GM20000 (cell line): ENCODE measurements at places on chromosomes 1 and 21.
A peak's percentile ranks its signal among the peaks of the same experiment; 100 is the strongest.

GRCh38 chr1:181396171-181396670 lies 87.1 kb upstream of the CACNA1E start:
- no peak for DNase-seq

GRCh38 chr1:28508435-28508754 lies 2.6 kb downstream of the RCC1 start:
- DNase-seq, result no peak

- no peak for DNase-seq
These were observed 80.1 kb upstream of the KCNK2 start for GRCh38 chr1:215002471-215002870.

DNA sequence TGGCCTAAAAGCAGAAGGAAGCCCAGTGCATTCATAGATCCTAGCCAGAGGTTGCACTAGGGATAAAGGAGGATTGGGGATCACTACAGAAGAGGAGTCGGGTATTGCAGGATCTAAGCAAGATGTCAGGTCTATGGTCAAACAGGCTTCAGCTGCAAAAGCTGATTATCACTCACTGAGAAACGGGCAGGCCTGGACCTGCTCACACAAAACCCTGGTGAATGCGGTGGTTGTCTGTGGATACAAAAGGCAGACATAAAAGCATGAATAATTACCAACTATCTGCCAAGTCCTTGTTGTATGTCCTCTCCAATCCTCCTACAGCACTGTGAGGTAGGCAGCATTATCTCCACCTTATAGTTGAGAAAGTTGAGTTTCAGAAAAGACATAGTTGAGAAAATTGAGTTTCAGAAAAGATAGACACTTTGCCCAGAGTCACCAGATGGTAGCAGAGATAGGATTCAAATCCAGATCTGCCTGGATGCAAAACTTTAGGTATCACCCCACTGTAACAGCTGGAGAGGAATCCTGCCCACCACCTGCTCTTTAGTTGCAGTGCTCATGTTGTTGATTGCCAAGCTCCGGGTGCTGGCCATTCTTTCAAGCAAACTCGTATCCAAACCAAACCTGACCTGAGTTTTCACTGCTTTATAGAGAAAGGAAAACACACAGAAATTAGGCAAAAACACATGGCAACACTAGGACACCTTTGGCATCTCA lies 49.6 kb upstream of the HOOK1 start:
- no peak for DNase-seq

DNA sequence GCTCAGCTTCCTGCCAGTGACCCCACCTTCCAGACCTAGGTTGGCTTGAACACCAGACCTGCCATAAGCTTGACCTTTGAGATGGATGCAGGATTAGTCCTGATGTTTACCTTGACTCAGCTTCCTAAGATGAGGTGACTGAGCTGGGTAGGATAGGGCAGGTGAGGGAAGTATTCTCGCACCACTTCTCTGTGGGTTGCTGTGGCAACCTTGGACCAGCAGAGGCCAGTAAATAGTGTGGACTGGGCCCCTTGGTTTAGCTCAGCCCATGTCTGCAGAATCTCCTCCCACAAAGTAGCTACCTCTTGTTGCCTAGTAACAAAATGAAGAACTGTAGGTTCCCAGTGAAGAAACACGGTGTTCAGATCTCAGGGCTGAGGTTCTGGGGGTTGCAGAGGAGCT lies 8.4 kb downstream of the RPS6KA1 start:
- DNase-seq, result peak; percentile 70

GRCh38 chr1:24189528-24189927 lies 2.4 kb upstream of the IFNLR1 start:
- peak; percentile 65 for DNase-seq

DNA sequence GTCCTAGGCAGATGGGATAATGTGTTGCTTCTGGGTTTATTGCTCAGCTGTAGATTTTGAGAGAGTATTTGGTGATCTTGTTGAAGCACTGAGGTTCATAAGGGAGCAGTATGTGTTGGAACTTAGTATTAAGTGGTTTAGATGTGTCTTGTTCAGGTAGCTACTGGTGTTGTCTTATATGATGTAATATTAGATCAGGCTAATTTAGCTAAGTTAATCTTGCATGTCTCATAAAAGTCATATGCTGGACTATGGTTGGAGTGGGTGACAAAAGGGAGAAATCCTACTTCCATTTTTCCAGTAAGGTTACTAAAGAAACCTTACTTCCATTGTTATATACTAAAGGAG lies 196.4 kb downstream of the CLEC20A start:
- DNase-seq, result no peak

DNA sequence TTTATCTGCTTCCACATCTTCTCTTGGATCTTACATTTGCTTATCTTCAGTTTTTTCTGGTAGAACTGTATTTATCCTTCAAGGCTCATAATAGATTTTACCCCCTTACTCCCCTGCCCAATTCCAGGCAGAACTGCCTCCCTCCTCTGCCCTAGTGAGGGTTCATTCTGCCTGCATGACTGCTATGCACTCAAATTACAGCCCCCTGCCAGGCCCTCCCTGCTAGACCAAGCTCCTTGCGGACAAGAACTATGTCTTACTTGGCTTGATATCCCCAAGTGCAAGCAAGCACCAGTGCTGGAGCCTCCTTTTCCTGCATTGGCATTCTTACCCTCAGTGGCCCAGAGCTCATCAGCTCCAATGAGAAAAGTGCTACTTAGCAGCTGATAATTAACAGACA lies 18.1 kb downstream of the MAPKAPK2 start:
- DNase-seq, result no peak

DNA sequence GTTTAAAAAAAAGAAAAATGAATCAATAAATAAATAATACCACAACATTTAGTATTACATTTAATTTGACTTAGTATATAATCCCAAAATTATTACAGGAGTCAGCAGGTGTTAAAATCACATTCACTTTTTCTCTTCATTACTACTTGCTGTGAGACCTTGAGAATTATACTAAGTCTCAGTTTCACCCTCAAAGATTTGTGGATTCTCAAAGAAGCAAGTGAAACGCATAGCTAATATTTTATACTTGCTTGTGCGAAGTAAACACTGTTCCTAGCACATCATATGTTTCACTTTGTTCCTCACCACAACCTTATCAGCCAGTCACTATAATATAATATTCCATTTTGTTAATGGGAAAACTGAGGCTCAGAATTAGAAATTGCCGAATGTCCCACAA lies 4.0 kb downstream of the CLCA1 start:
- DNase-seq, result no peak

DNA sequence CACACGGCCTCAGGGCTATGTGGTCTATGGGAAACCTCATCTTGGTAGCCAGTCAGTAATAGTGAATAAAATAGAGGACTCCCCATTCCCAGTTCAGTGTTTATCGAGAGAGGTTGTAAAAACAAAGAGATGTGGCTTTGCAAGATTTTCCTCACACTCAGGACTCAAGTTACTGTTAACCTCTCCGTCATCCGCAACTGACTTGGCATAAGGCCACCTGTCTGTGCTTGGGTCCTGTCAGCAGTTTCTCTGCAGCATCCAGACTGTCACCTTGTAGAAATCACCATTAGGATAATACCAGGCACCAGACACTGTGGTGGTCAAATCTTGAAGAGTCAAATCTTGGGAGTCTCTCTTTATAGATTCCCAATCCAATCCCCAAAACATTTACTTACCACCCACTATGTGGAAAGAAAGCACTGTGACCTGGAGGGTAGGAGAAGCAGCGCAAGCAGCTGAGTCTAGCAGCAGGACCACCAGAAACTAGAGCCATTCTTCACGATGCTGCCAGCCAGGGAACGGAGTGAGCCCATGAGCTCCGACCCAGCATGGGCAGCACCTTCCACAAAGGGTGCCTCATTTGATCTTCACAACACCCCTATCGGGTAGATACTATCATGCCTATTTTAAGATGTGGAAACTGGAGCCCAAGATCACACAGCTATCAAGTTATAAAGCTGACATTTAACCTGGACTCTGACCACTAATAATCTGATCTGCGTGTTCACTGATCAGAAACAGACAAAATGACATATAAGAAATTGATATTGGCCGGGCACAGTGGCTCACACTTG lies 5.6 kb upstream of the GPR25 start:
- DNase-seq, result peak; percentile 38

- DNase-seq, result no peak
These were observed 8.6 kb downstream of the S100A6 start for GRCh38 chr1:153527023-153527682.

GRCh38 chr1:236181059-236181458 lies 38.7 kb downstream of the GPR137B start:
- DNase-seq, result no peak

- no peak for DNase-seq
These were observed 62.1 kb downstream of the DOP1B start for GRCh38 chr21:36218691-36219090.

- DNase-seq, result no peak
These were observed 7.6 kb upstream of the TRIT1 start for GRCh38 chr1:39890880-39891279.

- DNase-seq, result no peak
These were observed 25.9 kb downstream of the CITED4 start for GRCh38 chr1:40836283-40836682.

DNA sequence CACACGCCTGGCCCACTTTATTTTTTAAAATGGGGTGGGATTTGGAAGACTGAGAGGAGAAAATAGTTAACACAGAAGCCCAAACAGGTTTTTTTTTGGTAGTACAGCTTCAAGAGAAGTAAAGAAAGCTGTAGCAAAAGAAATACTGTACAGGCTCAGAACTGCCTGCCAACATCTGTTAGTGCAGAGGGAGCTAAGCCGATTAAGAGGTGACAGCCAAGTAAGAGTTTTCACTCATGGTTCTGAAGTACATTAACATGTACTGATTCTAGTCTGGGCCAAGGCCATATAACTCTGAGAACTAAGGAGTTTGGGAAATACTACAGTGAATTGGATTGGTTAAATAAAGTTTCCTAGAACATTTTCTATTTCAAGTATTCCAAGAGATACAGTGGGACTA lies 51.6 kb downstream of the EIF2B3 start:
- DNase-seq, result no peak

DNA sequence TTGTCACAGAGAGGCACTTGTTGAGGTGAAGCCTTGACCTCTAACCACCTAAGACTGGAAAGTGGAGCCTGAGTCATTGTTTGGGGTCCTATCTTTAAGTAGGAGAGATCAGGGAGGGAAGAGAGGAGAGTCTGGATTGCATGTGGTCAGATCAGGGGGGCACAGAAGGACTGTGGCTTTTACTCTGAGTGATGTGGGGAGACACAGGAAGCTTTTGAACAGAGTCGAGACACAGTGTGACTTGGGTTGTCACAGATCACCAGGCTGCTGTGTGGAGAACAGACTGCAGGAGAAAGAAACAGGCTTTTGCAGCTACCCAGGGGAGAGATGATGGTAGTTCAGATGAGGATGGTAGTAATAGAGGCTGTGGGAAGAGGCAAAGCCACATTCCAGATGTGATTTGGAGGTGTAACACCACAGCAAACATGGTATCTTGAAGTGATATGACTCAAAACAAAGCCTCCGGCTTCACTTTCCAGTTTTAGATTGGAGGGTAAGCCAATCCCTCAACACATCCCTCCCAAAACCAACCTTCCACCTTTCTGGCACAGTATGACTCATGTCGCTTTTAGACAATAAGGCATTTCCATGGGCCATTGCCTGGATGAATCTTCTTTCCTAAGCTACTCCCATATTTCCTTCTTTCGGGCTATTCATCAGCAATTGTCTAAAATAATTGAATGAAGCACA lies 125.8 kb upstream of the SLC44A3 start:
- no peak for DNase-seq

- DNase-seq, result no peak
These were observed 52.3 kb downstream of the LUZP1 start for GRCh38 chr1:23116216-23116836.

GRCh38 chr1:240927821-240928220 lies 315.9 kb upstream of the GREM2 start:
- DNase-seq, result no peak

DNA sequence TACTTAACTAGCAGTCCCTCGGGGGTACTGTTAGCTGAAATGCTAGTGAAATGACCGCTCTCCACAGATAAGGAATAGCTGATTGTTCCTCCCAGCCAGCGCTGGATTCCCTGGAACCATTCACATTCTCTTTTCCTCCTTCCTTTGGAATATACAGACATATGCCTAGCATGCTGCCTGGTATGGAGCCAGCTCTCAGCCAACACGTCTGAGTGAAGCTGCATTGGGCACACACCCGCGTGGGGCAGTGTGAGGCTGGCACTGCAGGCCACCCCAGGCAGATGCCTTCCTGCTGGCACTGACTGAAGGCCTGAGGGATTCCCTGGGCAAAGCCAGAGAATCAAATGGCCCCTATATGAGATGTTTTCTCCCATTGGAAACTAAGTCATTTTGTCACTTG lies 66.7 kb downstream of the TLR5 start:
- no peak for DNase-seq

DNA sequence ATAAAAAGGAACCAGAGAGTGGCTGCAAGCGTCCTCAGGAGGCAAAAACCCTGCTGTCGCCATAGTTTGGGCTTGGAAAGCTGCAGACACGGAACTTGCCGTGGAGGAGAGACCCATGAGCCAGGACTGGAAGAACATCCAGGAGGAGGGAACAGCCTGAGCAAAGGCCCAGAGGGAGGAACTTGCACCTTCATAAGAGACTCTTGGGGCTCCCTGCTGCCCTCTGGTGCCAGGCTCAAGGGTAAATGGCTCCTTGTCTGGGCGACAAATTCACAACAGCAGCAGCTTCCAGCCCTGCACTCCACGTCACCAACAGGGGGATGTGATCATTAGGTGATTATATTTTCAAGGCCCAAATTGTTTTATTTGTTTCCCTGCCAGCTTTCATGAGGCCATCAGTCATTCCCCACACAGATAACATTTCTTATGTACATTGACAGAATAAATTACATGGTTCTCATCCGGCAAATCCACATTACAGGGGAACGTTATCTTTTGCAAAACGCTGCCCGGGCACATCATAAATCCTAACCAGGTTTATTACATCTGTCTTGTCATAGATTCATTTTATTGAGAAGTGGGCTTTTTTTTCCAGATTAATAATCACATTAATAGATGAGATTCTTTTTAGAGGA lies 143.0 kb upstream of the GRIK3 start:
- peak; percentile 18 for DNase-seq

- DNase-seq, result no peak
These were observed 6.2 kb downstream of the SMPDL3B start for GRCh38 chr1:27940870-27941560.

- no peak for DNase-seq
These were observed 87.9 kb downstream of the SYT2 start for GRCh38 chr1:202622388-202622787.

GRCh38 chr1:46400421-46400820 lies 6.3 kb downstream of the FAAH start:
- DNase-seq, result no peak

- DNase-seq, result no peak
These were observed 36.3 kb downstream of the MARK1 start for GRCh38 chr1:220564216-220564615.

DNA sequence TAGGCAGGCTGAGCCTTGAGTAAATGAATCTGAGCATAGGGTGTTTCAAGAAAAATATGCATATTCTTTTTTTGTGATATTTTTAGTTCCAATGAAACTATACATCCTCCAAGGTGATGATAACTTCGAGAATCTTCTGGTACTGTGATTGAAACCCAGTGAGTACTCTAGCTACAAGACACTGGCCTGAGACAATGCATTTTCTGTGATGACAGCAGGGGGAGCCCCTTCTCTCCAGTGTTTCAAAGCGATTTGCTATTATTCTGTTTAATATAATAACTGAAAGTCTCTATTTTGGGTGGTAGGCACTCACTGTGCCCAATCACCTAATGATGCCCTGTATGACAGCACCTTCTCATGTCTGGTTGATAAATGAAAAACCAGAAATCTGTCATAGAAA lies 12.1 kb downstream of the IRF2BP2 start:
- peak; percentile 64 for DNase-seq

GRCh38 chr1:151783796-151784195 lies 6.5 kb downstream of the TDRKH start:
- no peak for DNase-seq
